ENCODE measurements at places on chromosomes 1 and 21.

DNA sequence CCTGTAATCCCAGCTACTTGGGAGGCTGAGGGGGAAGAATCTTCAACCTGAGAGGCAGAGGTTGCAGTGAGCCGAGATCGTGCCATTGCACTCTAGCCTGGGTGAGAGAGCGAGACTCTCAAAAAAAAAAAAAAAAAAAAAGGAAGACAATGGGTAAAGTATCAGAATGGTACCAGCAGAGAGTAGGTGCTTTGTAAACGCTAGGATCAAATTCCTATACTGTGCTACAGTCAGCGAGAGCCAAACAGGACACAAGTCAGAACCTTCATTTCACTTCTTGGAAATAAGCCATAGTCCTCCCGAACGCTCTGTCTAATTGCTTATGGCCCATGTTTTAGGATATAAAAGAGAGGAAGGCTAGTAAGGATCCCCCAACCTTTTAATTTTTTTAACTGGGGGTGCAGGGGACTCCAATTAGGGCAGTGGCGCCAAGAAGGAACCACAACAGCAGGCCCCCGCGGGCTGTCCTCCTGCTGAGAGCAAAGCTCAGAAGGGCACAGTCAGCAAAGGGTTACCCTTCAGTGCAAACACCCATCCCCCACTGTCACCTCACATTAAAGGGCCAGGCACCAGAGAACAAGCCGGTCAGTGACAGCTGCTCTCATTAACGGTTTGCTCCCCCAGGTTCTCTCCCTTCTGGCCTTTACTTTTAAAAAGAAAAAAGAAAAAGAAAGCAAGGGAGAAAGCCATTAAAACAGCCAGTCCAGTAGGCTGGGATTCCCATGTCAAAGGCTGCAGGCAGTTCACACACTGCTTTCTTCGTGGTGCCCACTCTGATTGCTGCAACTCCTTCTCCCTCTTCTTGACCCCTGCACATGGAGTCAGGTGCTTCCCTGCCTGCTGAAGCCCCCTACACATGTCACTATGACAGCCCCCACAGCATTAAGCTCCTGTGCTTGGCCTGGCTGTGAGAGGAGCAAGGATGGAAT, 69.4 kb downstream of the PLPP3 start:
- peak; percentile 96 for DNase-seq

GRCh38 chr21:31557421-31558188, 101.9 kb upstream of the SOD1 start:
- peak; percentile 76 for DNase-seq

GRCh38 chr1:154856049-154856448, 14.0 kb downstream of the KCNN3 start:
- DNase-seq = peak; percentile 62

GRCh38 chr1:168287237-168287664, 6.6 kb downstream of the TBX19 start:
- DNase-seq = no peak

GRCh38 chr1:150720098-150720497, 597 bp downstream of the HORMAD1 start:
- no peak for DNase-seq

- peak; percentile 93 for DNase-seq
Measured at GRCh38 chr21:45876381-45877170, 105.0 kb upstream of the COL6A1 start.

DNA sequence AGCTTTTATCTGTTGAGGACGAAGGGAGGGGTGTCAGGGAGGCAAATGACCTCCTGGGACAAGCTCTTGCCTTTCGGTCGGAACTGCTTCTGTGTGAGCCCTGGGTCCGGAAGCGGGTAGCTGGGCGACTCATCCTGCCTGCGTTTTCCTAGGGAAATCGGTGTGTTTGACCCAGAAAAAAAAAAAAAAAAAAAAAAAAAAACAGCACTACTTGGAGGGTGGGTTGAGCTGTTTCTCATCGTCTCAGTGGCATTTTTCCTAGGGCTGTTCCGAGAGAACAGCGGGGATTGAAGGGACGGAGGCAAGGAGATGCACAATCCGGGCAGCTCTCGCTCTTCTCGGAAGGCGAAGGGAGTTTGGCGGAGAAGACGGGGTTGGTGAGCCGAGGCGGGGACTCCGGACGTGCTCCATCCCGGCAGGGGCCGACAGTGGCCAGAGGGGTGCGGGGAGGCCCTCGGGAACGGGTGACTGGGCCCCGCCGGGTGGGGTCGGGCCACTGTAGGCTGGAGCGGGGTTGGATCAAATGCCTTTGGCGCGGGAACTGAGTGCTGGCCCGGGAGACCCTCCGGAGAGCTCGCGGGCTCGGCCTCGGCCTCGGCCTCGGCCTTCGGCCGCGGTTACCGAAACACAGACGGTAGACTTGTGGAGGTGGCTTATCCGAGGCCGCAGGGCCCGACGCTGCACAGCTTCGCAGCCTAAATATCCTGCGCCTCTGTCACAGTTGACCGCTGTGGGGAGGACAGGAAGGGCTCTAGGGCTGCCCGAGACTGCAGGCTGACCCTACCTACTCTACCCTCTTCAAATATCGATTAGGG, 2.4 kb upstream of the BARHL2 start:
- peak; percentile 77 for DNase-seq

DNA sequence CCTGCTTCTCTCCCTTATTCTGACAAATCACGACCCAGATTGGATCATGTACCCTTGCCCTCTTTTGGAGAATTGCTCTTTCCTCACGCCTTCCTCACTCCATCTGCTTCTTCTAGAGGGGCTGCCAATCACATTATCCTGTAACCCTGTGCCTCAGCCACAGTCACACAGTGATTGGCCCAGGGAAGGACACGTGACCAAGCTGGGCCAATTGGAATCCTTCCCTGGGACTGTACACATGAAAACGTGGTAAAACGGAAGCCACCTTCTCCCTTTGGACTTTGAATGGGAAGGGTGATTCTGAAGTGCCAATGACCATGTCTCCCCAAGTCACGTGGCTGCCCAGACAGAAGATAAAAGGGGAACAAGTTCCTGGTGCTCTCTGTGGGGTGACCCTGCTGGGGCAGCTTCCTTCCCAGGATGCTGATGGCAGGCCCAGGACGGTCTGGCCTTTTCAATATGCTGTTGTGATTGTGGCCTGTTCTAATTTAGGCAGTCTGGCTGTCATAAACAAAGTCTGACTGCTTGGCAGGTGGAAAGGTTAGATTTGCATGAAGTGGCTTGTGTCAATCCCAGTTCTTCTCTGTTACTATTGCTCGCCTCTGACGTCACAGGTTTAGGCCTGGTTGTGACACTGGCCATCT, 92.9 kb downstream of the UBIAD1 start:
- DNase-seq = no peak

DNA sequence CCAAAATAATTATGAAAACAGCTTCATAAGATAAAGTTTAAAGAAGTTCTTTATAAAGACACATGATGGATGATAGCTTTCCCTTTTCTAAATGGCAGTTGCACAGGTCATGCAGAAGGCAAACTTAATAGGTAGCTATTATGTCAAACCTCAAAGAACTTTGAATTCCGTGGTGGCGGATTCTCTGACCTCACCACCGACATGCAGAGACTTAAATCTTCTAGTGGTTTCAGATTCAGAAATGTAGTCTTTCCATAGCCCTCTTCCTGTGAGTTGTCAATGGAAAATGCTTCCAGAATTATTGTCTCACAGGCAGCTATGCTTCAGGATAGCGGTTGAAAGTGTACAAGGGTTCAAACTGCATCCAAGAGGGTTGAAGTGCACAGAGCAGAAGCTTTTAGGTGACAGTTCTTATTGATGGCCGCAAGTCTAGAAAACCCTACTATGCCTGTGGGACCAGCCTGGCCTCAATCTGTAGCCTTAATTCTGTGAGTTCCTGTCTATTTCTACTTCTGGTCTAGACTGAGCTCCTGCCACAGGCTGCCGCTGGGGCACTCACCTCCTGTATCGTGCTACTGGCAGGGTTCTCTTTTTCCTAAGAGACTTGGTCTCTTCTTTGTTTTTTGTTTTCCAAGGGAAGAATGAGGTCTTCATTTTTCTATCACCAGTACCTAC, 117.0 kb upstream of the ERRFI1 start:
- DNase-seq = no peak

GRCh38 chr1:54409156-54410142, 3.3 kb upstream of the SSBP3 start:
- no peak for DNase-seq

GRCh38 chr1:217791091-217791490, 159.9 kb downstream of the SPATA17 start:
- DNase-seq = no peak

DNA sequence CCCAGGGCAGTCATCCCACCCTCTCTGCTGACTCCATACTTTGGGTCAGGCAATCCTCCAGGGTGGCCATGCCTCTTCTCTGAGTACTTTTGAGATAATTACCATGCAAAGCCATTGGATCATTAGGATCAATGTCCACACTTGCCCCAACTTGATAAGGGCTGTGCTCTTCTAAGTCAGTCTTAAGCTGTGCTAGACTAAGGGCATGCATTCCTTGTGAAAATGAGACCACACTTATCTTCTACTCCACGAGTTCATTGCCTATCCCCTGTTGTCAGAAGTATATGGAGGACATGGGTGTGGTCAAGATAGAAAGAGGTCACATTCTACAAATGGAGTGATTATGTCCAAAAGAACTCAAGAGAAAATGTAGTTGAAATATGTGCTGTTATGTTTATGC, 18.9 kb upstream of the SSX2IP start:
- no peak for DNase-seq

DNA sequence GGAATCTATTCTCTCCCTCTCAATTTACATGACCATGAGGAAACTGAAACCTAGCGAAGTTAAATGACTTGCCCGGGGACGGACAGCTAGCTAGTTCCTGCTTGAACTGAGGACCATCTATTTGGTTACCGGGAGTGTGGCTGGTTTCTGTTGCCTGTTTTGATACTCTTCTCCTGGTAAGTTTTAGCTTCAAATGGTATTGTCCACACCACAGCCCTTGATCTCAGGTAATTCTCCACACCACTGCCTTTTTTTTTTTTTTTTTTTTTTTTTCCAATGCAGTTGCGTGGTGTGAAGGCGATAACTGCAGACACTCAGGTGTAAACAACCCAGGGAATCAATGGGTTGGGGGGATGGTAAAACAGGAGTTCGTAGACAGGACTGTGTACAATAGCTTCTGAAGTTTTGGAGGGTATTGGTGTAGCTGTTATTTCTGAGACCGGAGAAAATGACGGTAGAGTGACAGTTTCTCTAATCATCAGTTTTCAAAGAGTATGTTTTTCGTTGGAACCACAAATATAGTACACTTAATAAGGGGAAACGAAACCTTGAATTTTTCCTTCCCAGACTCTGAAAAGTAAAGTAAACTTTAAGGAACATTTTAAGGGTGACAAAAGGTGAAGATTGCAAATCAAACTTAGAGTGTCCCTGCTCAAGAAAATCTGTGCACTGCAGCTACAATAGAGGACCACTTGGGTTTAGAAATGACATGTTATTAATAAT, 125.3 kb upstream of the CACYBP start:
- no peak for DNase-seq

DNA sequence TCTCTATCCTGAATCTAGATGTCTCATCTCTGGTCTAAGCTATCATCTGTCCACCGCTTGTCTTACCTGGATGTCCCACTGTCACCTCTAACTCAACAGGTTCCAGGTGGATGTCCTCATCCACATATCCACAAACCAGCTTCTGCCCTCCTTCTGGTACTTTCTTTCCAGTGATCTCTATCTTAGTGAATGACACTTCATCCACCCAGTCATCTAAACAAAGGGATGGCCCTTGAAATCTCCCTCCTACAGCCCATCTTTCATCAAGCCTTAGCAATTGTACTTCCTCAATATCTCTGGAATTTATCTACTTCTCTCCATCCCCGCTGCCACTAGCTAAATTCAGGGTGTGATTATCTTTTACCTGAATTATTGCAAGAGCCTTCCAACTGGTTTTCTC, 33.9 kb upstream of the SERBP1 start:
- no peak for DNase-seq

- DNase-seq = no peak
Measured at GRCh38 chr1:44086692-44087474, 31.7 kb upstream of the KLF17 start.

DNA sequence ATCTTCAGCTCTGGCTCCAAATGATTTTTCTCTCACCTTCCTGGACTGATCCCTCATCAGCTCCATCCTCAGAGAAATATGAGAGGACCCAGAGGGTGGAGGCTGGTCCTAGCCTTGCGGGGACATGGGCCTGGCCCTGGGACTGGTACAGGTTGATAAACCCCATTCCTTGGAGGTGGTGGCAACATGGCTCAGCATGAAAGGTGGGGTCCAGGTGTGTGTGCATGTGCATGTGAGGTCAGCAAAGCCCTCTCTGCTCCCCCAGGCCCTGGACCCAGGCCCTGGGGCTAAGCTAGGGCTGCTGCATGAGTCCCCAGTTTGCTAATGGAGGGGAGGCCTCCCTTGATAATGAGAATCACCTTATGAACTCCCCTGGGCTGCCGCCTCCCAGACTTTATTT, 363.1 kb downstream of the MATN1 start:
- no peak for DNase-seq

DNA sequence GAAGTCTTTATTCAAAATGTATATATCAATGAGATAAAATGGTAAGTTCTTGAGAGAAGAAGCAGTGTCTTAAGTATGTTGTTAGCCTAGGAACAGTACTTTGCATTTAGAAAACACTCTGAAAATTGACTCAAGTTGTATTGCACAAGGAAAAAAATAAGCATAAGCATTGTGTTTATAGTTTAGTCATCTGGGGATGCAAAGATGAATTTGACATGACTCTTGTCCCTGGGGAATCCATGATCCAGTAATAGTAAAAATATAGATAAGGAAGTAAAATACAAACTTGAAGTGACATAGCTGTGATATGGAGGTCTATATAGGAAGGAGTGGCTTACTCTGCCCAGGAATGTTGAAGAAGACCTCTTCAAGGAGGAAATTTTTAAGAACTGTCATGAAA, 185.0 kb upstream of the PTBP2 start:
- no peak for DNase-seq

- no peak for DNase-seq
Measured at GRCh38 chr1:77757603-77758002, 2.0 kb downstream of the USP33 start.

DNA sequence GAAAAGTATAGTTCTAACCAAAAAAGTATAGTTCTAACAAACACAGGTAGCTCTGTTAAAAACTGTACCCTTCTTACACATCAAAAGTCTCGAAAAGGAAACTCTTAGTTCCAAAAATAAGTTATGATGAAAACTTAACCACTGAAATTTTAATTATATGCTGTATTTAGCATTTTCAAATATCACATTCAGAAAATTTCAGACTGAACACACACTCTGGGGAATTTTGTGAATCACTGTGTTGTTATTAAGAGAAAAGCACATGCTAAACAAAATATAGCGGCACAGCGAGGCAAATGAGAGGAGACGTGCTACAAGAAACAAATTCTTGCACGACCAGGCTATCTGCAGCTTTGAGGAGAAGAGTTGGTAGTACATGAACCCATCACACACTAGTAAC, 30.4 kb downstream of the VAV3 start:
- no peak for DNase-seq

All from eye (tissue), 1 donor.